Stimulated activated CD8-positive, alpha-beta memory T cell treated with anti-CD3 and anti-CD28 coated beads, Interleukin-2, amount 100 ng/mL, for 48 hours (primary cell): ENCODE measurements at places on chromosomes 7 and 10.

DNA sequence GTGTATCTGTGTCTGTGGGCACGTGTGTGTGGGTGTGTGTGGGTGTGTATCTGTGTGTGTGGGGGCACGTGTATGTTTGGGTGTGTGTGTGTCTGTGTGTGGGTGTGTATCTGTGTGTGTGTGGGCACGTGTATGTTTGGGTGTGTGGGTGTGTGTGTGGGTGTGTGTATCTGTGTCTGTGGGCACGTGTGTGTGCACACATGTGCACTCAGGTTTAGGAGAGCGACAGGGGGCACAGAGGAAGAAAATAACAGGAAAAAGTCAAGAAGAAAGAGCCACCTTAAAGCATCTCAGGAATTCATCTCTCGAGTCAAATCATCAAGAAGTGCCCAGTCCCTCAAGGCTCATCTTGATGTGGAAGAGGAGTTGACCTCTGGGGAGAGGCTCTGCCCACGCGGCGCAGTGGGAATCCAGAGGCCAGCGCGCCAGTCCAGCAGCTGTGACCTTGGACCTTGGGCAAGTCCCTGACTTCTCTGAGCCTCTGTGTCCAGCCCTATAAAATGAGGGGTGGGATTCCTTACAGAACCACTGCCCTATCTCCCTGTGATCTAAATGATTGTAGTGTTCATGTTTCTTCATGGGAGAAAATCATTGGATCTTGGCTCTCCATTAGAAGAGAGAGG is 147.8 kb downstream of the RGS10 start:
- no peak for DNase-seq

DNA sequence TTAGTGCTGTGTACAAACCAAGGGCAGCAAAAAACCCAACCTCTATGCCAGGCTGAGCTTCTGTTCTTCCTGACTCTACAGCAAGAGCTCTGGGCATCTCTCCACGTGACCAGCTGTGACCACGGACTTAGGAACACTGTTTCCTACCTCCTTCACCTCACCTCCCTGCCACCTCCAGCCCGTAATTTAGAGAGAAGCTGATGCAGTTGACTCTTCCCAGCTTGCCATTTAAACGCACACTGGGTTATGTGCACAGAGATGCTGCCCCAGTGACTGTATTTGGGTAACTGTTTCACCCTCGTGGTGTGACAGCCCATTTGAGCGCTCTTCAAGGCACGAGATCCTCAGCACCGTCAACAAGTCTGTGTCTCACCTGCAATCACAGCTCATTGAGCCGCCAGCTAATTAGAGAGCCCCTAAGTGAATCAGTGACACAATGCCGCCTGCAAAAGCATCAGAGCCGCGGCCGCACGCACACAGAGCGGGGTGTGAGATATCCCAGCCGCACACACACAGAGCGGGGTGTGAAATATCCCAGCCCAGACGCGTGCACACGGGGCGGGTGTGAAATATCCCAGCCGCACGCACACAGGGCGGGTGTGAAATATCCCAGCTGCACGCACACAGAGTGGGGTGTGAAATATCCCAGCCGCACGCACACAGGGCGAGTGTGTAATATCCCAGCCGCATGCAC is 319.7 kb downstream of the PTPRN2 start:
- DNase-seq = no peak

DNA sequence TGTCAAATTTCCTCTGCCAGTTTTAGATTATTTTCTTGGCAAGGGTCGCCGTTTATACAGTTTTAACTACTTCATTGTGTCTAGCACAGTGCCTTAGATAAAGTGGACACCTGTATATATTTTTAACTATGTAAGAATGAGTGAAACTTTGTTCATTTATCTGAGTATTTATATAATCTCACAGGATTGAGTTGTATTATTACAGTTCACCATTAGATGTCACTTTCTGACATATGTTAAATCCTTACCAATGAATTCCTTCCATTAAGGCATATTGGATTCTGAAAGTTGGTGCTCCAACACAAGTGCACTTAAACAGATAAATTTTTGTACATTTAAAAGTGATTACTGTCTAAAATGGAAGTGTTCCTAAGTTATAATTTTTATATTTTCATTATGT is 43.0 kb downstream of the ZMYND11 start:
- no peak for DNase-seq

GRCh38 chr10:68175949-68176348 is 56.0 kb downstream of the ATOH7 start:
- no peak for DNase-seq

- DNase-seq = no peak
Measured at GRCh38 chr7:70585071-70585470, 546.9 kb upstream of the GALNT17 start.

GRCh38 chr10:90571481-90572258 is 286.2 kb downstream of the HTR7 start:
- DNase-seq = no peak

DNA sequence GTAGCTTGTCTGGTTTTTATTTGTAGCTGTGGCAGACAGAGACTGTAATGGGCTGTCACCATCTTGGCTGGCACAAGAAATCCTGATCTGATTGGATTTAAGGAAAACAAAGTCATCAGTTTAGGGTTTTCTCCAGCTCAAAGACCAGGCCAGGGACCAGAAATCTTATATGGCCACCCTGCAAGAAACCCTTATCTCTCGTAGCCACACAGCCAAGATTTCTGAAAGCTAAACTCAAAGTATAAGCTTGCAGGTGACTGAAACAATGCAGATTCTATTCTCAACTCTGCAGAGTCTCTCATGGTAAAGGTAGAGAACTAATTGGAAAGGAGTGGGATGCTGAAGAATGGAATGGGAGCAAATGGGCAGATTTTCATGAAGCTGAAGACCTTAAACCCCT is 3.2 kb upstream of the ASB13 start:
- no peak for DNase-seq

- no peak for DNase-seq
Measured at GRCh38 chr10:22097696-22098095, 94.2 kb upstream of the DNAJC1 start.

GRCh38 chr7:42274053-42274452 is 37.0 kb upstream of the GLI3 start:
- no peak for DNase-seq

GRCh38 chr10:35416619-35417312 is 80.5 kb downstream of the CCNY start:
- no peak for DNase-seq
